ENCODE measurements at places on chromosomes 11 and 22. TPM values are rescaled to one million over a fixed set of nuclear protein-coding genes. Genes with fewer than 3 reads are reported as not detected.

The C22orf23 gene
- 0.34 TPM for polyA plus RNA-seq

The POLA2 gene
- polyA plus RNA-seq, result 7.3 TPM

The ST3GAL4 gene
- polyA plus RNA-seq, result 6.1 TPM

The MYEOV gene
- polyA plus RNA-seq, result 0.64 TPM

The APOL4 gene
- polyA plus RNA-seq, result 53.0 TPM

The FAM180B gene
- 0.09 TPM for polyA plus RNA-seq

The KCNJ5 gene
- polyA plus RNA-seq, result 0.55 TPM

The VPREB1 gene
- polyA plus RNA-seq, result 5.1 TPM

The C11orf65 gene
- 1.4 TPM for polyA plus RNA-seq

The TMEM191C gene
- 5.1 TPM for polyA plus RNA-seq

The LGR4 gene
- polyA plus RNA-seq, result 6.8 TPM

The BRSK2 gene
- polyA plus RNA-seq, result 1.1 TPM

The PLCB3 gene
- 7.3 TPM for polyA plus RNA-seq

The HTR3B gene
- 0.11 TPM for polyA plus RNA-seq

- DNase-seq, result no peak
These were observed 11.9 kb downstream of the TMEM41B start for GRCh38 chr11:9302448-9302847.

- no peak for DNase-seq
These were observed 4.9 kb downstream of the CSNK1E start for GRCh38 chr22:38312261-38312800.

DNA sequence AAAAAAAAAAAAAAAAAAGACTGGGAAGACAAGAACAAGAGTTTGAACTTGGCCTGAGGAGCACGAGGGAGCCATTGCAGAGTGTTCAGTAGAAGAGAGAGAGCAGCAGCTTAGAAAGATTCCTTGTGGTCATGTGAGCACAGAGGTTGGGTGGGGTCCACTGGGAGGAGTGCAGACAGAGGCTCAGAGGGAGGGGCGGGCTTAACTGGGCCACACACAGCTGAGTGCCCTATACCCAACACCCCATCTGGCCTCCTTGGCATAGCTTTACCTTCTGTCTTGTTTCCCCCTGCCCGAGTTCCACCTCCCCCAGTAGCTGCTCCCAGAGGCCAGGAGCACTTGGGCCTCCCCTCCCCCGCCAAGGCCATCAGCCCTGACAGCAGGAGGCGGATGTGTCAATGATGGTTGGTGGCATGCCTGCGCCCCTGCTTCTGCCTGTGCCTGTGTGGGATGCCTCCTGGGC, 12.1 kb downstream of the C11orf86 start:
- DNase-seq, result no peak

GRCh38 chr11:120839846-120840402, 184.0 kb upstream of the TBCEL start:
- DNase-seq, result no peak

DNA sequence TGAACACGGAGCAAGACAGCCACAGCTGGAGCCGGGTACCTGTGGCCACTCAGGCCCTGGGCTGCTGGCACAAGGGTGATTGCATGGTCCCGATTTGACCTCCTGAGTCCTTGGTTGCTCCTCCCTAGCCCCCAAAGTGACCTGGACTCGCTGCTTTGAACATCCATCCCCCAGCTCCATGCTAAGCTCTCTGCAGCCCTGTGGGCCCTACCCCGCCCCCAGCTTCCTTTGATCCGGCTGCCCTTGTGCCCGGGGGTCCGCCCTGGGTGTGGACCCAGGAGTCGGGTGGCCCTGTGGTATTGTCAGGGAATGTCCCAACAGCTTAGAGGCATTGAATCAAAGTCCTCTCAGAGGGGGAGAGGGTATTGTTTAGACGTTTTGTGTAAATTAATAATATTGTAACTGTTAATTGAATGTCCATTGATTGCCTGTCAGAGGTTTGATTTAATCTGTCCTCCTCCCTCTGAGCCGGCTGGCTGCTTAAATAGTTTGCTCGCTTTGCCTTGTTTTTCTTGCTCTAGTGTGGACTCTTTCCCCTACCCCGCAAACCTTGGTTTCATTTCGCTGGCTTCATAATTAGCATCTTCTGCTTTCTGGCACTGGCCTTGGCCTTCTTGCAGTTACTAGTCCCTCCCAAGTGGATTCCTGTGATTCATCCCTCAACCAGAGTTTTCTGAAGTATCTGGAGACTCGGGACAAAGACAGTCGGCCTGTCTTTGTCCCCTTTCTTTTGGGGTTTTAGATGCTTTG, 20.7 kb downstream of the GRIK4 start:
- no peak for DNase-seq

GRCh38 chr11:15737320-15737719, 619.0 kb downstream of the SOX6 start:
- DNase-seq, result no peak

DNA sequence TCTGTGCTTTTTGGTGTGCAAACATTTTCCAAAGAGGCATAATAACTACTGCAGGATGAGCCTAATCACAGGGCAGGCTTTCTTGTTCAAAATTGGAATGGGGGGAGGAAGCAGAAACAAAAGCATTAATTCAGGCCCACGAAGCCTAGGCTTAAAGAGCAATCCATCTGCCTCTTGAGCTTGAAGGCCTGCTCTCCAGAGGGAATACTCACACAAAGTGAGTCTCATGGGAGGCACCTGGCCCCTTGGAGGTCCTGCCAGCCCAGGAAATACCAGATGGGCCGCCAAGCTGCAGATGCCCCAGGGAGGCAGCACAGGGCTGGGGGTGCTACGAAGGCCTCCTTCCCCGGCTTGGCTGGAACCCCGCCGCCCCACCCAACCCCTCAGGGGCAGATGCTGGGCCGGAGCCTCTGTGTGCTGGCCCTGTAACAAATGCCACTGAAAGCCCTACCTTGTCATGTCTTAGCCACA, 39.3 kb upstream of the COMT start:
- DNase-seq, result no peak

GRCh38 chr11:33025339-33025722, 9.7 kb downstream of the DEPDC7 start:
- DNase-seq, result no peak

DNA sequence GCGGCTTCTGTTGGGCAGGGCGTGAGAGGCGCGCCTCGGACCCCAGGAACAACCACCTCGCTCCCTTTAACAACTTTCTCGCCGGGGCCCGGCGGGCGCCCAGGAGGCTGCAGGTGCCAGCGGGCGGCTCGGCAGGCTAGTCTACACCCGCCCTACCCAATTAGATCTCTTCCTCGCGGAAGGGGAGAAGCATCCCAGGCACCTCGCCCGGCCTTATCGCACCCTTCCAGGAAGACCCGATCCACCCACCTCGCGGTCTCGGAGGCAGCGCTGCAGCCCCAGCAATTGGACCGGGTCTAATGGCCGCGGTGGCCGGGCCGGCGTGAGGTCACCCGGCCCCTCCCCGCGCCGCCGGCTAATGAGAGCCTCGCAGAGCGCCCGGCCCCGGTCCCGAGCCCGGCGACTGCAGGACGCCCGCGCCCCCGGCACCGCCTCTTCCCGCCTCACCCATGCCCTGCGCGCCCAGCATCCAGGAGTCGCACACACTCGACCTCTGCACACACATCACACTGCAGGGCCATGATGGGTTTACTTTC, at the start of gene PLAAT3:
TSS of gene PLAAT3 (minus strand) at position 298 of the 536 bp plus-strand sequence. CDS start 419 bp downstream, outside the sequence.
- DNase-seq, result no peak

- DNase-seq, result no peak
These were observed 26.1 kb upstream of the ZNRF3 start for GRCh38 chr22:28857288-28857687.

DNA sequence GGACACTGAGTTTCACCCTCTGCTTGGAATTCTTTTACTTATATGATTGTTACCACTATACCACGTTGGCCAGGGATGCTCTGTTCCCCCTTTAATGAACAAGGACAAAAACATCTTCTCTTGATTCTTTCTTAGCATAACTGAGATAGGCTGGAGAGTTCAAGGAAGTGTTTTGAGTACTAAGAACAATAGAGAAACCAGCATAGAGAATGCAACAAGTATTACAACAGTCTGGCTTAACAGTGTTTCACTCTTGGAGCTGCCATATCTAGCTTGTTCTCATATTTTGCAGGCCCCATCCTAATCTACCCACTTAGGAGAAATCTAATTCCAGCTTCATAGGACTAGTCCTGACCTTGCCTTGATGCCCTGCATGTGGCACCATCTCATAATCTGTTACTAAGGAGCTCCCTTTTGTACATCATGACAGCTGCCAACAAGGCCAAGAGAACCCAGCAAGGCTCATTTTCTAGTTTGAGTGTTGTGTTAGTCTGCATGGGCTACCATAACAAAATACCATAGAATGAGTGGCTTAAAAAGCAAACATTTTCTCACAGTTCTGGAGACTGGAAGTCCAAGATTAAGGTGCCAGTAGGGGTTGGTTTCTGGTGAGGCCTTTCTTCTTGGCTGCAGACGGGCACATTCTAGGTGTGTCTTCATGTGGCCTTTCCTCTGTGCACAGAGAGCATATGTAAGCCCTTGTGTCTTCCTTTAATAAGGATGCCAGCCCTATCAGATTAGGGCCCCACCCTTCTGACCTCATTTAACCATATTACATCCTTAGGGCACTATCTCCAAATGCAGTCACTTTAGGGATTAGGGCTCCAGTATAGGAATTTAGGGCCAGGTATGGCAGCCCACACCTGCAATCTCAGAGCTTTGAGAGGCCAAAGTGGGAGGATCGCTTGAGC, 37.8 kb downstream of the PACS1 start:
- DNase-seq, result no peak

GRCh38 chr11:45151362-45151982, 5.0 kb downstream of the PRDM11 start:
- no peak for DNase-seq

GRCh38 chr11:110077346-110077745, 15.8 kb upstream of the ZC3H12C start:
- DNase-seq, result no peak

DNA sequence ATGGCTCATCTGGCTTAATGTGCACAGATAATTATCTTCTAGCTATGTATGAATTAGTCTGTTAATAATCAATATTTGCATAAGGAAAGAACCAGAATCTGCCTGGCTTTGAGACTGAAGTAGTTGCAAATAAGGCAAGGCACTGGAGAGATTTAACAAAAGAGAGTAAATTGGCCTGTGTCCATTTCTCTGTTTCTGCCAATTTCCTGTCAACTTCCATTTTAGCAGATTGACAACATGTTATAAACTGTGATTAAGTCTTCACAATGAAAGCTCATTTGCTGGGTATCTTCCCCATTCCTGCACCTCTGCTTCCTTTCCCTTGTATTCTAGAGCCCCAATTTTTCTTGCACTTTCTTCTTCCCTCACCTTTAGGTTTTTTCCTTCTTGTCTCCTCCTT, 5.3 kb upstream of the TMEM123 start:
- no peak for DNase-seq

GRCh38 chr11:47469361-47470179, 20.6 kb upstream of the RAPSN start:
- DNase-seq, result no peak

- no peak for DNase-seq
These were observed 43.1 kb upstream of the PPARA start for GRCh38 chr22:46107089-46107664.

GRCh38 chr22:39997939-39998726, 3.4 kb downstream of the FAM83F start:
- no peak for DNase-seq

- DNase-seq, result no peak
These were observed 13.2 kb downstream of the LMO1 start for GRCh38 chr11:8250434-8250833.

DNA sequence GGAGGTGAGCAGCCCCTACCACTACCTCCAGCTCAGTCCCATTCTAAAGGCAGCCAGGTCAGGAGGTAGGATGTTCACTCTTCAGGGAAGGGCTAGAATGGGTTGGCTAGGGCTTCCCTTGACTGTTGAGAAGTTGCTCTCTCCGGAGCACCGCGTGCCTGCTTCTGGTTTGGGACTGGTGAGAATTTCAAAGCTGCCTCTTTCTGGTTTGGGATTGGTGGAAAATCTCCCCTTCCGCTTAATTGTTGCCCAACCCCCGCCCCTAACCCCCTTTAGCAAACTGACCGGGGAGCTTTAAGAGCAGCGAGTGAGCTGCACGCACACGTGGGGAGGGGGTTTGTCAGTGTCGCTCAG, 686 bp downstream of the USP2 start:
- no peak for DNase-seq

GRCh38 chr11:2513441-2513840, 68.6 kb downstream of the KCNQ1 start:
- DNase-seq, result no peak

- no peak for DNase-seq
These were observed 3.3 kb downstream of the PHOX2A start for GRCh38 chr11:72240461-72241290.

DNA sequence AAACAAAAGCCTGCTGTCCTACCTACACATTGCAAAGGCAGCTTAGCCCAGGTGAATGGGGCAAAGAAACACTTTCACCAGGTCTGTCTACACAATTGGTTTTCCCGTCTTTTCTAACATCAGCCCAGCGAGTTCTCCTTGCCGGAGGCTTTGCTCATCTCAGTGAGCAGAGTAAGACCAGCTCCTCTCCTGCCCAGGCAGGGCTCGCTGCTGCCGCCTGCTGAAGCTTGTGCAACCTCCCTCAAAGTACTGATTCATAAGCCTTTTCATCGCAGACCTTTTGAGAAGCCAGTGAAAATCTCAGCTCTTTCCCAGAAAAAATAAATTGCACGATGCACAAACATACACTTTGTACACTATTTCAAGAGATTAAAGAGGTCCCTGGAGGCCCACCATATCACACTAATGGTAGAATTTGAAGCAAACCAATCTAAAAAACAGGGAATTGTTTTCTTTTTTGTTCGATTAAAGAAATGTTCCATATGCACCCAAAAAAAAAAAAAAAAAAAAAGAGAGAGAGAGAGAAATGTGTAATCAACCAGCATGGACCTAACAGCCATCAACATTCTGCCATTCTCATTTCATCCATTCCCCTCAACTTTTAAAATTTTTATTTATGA, 328.1 kb upstream of the MPPED2 start:
- DNase-seq, result no peak

GRCh38 chr11:96130061-96130620, 206.2 kb upstream of the MTMR2 start:
- no peak for DNase-seq

- DNase-seq, result no peak
These were observed 8.0 kb upstream of the SLC25A17 start for GRCh38 chr22:40826984-40827741.

DNA sequence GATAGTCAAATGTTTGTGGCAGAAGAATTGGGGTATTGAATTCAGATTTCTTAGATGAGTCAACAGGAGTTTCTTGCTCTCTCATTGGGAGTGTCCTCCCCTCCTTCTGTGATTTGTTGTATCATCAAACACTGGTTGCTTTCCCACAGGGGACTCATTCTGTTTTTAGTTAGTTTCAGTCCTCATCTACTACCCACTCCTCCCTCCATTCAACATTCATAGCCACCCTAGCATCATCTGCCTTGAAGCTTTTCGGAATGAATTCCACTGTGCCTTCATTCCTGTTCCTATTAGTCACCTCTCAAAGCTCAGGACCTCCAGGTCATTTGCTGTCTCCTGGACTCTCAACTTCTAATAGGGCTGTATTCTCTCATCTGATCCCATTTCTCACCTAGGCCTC, 31.5 kb upstream of the RAB38 start:
- no peak for DNase-seq

DNA sequence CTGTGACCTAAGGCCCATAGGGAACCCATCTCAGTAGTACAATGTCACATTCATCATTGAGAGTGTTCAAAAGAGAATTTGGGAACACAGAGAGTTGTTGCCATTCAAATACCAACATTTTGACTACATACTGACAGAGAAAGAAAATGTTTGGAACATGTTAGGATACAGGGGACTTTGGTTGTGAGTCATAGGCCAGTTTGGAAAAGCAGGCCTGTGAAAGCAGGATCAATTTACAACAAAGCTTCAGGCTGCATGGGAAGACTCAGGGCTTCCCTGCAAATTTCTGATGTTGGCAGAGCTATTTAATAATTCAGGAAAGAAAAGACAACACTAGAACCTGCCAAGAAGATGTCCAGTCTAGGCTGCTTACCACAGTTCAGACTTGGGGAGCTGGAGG, 374 bp downstream of the NLRP10 start:
- no peak for DNase-seq
